ENCODE measurements at places on chromosomes 2 and 18. TPM values are rescaled to one million over a fixed set of nuclear protein-coding genes. Genes with fewer than 3 reads are reported as not detected.

Gene TFPI
- polyA plus RNA-seq, result 63.3 TPM

Gene GCG
- not detected for polyA plus RNA-seq

Gene UBE2E3
- 72.3 TPM for polyA plus RNA-seq

Gene PXDN
- 77.8 TPM for polyA plus RNA-seq
